MCF 10A (cell line): ENCODE measurements at places on chromosomes 3 and 15.

GRCh38 chr15:61158504-61159407 lies 70.3 kb downstream of the RORA start:
- DNase-seq, result no peak

DNA sequence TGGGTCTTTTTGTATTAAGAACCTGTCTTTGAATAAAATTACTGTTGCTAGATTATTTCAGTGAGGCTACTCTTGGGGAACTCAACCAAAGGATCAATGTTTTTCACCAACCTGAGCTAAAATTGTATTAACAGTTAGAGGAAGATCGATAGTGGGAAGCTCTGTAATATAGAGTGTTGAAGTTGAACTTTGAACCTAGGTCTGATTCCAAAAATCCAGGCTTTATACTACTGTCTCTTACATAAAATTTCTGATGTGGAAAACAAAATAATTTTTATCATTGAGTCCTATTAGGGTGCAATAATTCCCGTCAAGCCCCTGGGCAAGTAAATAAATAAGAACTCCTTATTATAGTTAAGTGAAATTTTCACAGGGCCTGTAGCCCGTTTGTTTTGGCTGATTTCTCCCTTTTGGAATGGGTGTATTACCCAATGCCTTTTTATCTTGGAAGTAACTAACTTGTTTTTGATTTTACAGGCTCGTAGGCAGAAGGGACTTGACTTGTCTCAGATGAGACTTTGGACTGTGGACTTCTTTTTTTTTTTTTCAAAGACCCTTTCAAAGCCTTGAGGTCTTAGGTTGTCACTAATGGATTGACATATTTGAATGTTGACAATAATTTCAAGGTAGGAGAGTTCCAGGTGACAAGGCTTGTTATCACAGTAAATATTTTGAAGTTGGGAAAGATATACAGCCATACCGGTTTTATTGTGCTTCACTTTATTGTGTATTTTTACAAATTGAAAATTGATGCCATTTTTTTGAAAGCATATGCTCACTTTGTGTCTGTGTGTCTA lies 276.1 kb downstream of the NFKBIZ start:
- DNase-seq, result peak; percentile 22

DNA sequence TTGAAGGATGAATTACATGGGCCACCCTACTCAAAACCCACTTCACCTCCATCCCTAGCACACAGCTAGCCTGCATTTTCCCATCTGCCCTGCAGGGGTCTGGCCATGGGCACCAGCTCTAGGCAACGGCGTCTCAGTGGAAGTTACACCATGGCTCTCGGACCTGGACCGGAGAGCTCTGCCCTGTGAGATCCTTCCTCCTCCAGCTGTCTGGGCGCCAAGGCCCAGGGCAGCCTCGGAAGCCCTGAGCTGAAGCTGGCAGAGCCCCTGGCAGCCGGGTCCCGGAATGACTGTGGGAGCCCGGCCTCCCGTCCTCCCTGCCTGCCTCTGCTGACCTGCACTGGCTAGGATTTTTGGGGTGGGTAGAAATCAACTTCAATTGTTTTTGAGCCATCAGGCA lies 98.9 kb downstream of the CHSY1 start:
- no peak for DNase-seq

DNA sequence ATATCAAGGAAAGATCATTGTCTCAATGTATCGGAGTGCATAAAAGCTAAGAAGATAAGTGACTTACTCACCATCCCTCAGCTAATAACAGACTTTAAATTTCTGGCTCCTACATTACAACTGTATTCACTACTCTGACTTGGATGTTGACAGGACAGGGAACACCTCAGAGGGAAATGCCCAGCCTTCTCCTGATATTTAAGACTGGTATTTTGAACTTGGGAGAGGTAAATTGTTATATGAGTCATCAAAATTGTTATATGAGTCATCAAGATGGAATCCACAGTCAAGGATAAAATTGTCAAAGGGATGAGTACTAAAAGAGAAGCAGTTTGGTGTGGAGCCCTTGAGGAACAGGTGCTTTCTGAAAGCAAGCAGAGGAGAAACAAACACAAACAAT lies 961.4 kb downstream of the VGLL3 start:
- DNase-seq, result peak; percentile 17

- DNase-seq, result peak; percentile 25
Measured at GRCh38 chr15:54082836-54083492, 104.7 kb downstream of the UNC13C start.

GRCh38 chr3:187902936-187903335 lies 157.7 kb upstream of the BCL6 start:
- no peak for DNase-seq

- no peak for DNase-seq
Measured at GRCh38 chr3:176041812-176042211, 1155.5 kb downstream of the TBL1XR1 start.

GRCh38 chr15:73026511-73027054 lies 25.7 kb upstream of the NEO1 start:
- DNase-seq, result no peak

DNA sequence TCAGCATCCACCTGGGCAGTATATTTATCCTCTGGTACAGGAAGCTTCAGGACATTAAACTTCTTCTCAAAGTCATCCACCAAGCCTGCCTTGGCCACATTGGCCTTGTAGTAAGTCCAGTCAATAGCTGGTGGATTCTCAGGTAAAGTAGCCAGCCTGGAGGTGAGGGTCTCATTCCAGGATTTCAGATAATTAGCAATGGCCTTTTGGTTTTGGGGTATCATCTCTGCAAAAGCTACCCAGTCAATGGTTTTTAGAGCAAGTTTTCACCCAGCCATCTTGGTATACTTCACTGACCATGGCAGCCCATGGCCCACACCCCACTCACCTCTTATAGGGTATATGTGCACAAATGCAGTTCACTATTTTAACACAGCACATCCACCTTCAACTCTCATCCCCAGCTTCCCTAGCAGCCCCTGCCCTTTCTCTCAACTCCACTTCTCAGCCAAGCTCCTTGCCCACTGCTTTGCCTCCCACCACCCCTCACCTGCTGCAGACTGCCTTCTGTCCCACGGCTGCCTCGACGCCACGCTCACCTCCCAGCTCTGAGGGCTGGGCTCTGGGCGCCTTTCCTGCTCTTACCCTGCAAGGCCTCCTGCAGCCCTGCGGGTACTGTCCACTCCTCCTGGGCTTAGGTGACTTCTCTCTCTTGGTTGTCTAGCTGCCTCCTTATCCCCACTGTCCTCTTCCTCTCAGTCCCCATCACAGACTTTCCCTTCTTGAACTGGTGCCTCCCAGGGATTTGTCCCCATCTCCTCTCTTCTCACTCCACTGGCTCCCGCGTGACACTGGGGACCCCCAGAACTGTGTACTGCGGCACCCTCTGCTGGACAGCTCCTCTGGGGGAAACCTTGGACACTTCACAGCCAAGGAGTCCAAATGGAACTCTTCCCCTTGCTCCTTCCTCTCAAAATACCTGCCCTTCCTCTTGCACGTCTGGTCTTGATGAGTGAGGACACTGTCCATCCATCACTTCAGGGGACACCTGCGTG lies 1.7 kb upstream of the TGM5 start:
- peak; percentile 40 for DNase-seq

DNA sequence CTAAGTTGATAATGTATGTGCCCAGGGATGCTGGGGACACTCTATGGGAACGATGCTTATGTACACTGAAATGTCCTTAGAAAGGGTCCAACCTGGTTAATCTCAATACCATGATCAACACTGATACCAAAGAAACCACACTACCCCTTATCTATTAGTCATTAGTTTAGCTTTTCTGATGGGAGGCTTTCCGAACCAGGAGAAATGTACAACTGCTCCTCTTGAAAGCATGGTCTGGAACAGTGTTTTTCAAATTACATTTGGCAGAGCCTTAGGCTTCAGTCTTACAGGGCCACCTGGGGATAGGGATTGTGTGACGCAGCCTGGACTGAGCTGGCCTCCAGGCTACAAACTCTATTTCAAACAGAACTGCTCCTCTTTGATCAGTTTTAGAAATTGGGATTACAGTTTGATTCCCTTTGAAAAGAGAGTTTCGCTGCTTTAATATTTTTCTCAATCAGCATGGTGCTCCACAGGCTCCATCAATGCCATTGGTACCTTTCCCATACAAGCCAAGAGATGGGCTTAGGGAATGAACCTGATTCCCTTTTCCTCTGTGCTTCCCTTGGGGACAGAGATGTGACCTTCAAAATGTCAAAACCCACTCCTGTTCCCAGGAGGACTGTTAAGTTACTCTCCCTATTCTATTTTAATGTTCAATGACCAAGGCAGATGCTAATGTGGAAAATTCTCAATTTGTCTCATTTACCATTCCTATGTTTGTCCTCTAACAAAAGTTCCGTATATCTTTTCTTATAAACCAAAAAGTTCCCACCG lies 296.0 kb upstream of the ADAMTS9 start:
- no peak for DNase-seq

DNA sequence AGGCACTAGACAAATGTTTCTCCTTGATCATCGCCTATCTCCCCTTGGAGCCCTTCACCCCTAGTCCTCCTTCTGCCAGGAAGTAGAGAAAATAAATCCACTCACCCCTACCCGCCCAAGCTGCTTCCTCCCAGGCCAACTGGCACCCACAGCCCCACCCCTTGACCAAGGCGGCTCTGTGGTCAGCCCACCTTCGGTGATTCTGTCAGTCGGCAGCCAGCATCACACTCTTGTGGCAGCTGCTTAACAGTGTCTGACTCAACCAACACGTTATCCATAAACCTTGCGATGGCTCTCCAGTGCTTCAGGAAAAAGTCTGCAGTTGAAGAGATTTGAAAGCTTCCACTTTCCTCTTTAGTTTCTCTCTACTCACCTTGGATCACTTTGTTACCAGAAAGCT lies 7.6 kb downstream of the SHF start:
- no peak for DNase-seq

DNA sequence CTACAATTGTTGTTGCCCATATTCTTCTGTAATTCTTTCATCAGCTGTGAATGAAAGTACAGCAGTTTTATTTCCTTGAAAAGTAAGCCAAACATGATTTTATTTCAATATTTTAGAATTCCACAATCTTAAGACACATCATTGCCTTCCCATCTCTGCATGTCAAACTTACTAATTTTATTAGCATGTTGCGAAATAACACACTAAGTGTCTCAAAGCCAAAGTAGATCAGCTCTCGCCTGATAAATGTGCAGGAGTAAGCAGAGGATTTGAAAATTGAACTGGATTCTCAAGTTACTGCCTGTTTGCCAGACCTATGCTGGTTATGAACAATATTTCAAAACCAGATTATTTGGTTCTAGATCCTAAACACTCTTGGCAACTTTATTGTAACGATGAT lies 25.7 kb downstream of the TGFBR2 start:
- peak; percentile 47 for DNase-seq

DNA sequence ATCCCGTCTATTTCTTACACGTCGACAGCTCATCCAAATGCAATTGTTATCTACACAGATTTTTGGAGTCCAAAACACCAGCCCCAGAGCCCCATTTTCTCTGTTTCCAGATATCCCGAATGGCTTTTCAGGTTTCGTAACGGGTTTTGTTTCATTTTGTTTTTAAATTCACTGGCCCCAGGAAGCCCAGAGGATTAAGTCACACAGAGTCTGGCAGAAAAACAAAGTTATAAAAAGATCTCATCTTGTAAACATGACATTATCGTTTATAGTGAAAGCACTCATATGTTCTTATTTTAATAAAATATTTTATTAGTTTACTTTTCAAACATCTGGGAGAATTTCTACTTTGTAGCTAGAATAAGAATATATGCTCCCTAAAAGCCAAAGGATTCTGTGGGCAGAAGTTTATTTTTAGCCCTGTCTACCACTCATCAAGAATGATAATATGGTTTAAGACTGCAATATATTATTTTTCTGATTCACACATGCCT lies 149.3 kb upstream of the SLC2A2 start:
- no peak for DNase-seq

GRCh38 chr15:94451466-94451865 lies 220.1 kb downstream of the MCTP2 start:
- DNase-seq, result no peak

GRCh38 chr3:541062-541801 lies 344.7 kb downstream of the CHL1 start:
- no peak for DNase-seq

GRCh38 chr3:146019508-146019907 lies 141.5 kb downstream of the PLOD2 start:
- DNase-seq, result no peak

DNA sequence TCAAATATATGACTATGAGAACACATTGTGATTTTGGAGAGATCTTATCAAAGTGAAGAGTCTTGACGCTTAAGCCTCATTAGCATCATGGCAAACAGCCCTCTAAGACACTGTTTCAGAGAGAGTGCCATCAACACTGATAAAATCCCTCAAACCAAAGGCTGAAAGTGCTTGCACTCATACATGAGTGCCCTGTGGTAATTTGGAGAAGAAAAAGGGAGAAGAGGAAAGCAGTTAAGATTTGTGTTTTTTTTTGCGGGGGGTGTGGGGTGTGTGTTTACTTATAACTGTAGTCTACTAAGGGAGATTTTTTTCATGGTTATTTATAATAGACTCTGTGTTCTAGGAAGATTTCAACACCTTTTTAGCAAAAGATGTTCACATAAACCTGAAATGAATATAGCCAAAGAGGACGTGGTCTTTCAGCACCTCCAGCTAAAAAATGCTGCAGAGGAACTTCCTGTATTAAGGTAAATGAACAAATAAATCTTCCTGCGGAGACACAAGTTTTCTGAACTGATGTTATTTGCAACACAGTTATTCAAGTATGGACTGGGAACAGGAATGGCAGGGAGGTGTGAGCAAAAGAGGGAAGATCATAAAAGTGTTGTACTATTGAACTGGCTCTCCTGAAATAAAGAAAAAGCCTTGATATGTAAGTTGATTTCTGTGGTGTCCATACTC lies 81.9 kb upstream of the TGFBR2 start:
- DNase-seq, result no peak
